GM12892 (cell line): ENCODE measurements at places on chromosomes 16 and 17.

GRCh38 chr17:69232650-69233049 lies 4.0 kb upstream of the ABCA10 start:
- DNase-seq: no peak

DNA sequence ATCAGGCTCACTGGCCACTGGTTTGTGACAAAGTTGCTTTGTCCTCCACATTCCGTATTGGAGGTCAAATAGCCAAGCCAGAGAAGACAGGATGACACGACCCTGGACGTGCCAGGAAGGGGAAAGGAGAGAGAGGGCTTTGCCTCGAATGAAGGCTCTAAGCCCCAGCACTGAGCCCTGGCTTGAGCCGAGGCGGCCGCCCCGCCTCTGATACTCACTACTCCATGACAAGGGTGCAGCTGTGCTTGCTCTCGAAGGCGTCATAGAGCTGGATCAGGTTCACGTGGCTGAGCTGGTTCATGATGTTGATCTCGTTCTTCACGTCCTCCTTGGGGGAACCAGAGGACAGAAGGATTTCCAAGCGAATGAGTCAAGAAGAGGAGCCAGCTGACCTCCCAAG lies 19.3 kb downstream of the MYLK3 start:
- no peak for DNase-seq

DNA sequence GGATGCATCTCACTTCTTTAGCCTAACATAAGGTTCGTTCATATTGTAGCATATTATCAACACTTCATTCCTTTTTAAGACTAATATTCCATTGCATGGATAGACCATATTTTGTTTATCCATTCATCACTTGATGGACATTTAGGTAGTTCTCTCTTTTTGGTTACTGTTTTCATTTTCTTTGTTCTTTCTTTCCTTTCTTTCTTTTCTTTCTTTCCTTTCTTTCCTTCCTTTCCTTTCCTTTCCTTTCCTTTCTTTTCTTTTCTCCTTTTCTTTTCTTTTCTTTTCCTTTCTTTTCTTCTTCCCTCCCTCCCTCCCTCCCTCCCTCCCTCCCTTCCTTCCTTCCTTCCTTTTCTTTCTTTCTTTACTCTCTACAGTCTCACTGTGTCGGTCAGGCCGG lies 24.2 kb downstream of the PLCG2 start:
- DNase-seq: no peak

DNA sequence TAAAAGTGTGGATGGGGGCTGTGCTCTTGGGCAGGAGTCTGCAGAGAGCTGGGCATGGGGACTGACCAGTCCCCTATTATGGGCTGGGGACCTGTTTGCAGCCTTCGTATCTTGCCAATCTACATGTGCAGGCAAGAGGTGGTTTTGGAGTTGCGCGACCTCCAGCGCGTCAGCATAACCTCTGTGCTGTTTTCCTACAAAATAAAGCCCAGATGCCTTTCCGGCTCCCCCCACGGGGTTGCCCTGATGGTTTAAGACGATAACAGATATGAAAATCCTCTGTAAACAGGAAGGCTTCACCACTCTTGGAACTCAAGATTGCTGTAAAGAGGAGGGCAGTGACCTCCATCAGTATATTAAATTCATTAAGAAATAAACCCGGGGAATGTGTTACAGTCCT lies 16.5 kb upstream of the SPPL2C start:
- no peak for DNase-seq
